ENCODE measurements at places on chromosomes 7 and 10.

- no peak for DNase-seq
Observed at GRCh38 chr7:20064181-20064970, 152.8 kb downstream of the MACC1 start.

- no peak for DNase-seq
Observed at GRCh38 chr10:88045096-88045495, 181.7 kb downstream of the PTEN start.

DNA sequence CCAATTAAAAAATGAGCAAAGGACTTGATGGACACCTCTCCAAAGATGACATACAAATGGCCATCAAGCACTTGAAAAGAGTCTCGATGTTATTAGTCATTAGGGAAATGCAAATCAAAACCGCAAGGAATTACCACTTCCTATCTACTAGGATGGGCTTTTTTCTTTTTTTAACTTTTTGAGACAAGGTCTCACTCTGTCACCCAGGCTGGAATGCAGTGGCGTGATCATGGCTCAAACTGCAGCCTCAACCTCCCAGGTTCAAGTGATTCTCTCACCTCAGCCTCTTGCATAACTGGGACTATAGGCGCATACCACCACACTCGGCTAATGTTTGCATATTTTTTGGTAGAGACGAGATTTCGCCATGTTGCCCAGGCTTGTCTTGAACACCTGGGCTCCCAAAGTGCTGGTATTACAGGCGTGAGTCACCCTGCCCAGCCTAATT, 13.6 kb downstream of the NKX1-2 start:
- DNase-seq = no peak

DNA sequence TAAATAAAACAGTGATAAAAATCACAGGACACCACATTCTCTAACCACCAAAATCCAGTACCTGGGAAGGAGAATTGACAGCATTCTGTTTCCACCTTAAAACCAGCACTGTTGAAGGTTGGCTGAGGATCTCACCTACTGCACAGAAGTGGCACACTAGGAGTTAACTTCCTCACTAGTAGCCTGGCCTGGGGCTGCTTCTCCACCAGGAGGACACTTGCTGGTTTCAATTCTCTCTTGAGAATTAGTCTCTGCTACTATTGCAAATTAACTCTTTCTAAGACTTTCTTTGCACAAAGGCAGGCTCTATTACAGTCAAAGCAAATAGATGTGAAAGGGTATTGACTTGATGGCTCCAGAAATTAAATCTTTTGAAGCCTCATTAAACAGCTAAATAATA, 2.3 kb upstream of the CTTNBP2 start:
- no peak for DNase-seq

DNA sequence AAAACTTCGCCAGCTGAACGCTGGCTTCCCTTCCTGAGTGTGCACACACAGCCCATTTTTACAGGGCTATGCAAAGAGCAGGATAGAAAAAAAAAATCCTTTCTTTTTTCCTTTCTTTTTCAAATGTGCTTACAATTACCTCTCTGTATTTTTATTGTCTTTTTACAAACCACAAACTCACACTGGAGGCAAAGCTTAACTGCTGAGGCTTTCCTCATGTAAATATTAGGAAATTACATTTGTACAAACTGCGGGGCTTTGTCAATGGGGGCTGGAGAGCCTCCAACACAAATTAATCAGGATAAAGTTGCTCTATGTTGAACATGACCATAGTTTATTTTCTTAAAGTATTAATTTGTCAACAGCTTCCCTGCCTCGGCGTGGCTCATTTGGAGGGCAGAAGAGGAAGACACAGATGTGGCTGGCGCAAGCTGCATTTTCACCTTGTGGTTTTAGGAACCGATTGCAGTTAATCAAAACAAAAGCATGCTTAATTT, 411.7 kb upstream of the MKI67 start:
- DNase-seq = no peak

DNA sequence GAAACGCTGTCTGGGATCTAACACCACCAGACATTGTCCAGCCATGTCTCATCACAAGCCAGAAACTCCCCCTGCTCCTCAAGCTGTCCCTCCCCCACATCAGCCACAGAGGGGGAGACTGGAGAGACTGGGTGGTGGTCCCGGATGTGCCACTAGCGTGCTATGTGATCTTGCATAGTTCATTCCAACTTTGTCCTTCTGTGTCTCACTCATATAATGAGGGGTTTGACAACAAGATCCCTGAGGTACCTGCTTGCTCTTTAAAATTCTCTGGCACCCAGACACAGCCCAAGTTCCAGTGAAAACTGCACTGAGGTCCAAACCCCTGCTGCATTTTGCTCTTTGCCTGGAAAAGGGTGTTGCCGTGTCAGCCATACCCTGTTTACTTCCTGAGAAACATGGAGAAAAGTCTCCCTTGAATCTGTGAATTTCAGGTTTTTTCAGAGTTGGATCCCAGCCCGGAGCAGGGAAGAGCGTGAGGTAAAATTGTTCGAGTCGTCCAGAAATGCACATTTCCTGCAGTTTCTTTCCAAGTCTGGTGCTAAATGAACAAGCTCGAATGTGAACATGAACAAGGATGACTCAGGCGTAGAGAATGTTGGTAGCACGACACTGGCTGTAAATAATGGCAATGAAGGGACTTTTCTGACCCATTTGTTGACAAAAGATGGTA, 156.6 kb downstream of the CCDC3 start:
- DNase-seq = no peak

- DNase-seq = no peak
Observed at GRCh38 chr10:29689001-29689400, 54.2 kb upstream of the SVIL start.

- no peak for DNase-seq
Observed at GRCh38 chr10:59068581-59069191, 107.8 kb upstream of the PHYHIPL start.

- DNase-seq = no peak
Observed at GRCh38 chr10:30231709-30232108, 117.4 kb downstream of the MTPAP start.

DNA sequence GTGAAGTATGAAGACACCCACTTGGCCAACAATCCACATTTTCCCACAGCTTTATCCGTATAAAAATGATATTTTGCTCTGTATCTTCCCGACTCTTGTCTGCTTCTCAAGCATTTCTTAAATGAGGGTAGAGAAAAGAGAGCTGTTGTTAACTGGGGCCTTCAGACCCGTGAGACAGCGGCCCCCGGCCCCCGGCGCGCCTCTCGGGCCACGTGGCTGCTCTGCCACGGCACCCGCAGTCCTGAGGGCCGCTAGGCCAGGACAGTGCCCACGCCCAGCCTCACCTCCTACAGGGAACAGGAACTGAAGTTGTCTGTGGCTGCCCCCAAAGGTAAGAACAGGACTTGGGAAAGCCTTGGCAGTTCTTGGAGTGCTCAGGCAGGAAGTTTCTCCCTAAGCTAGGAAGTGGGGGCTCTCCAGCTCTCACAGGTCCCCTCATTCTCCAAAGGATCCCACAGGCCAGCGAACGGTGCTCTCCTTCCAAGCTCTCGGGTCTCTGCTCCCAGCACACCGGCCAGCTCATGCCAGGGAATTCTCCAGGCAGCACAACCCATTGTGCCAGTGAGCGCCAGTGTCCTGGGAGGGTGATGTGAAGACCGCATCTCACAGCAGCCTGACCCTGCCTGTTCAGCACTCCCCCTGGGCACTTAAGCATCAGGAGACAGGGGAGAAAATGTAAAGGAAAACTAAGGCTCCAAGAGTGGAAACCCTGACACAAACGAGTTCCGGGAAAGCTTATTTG, 230.3 kb upstream of the PFKP start:
- DNase-seq = no peak

- no peak for DNase-seq
Observed at GRCh38 chr7:34373940-34374339, 284.1 kb upstream of the NPSR1 start.

- DNase-seq = peak; percentile 55
Observed at GRCh38 chr7:149071641-149072437, 18.7 kb downstream of the ZNF786 start.

Measured in CD4-positive, alpha-beta T cell treated with Interleukin-1 beta for 1 hour (primary cell).